ENCODE measurements at places on chromosomes 16 and 17. TPM values are rescaled to one million over a fixed set of nuclear protein-coding genes. Genes with fewer than 3 reads are reported as not detected.
A peak's percentile ranks its signal among the peaks of the same experiment; 100 is the strongest.

WFDC1 gene
- polyA plus RNA-seq, result 5.4 TPM

CLEC18B gene
- polyA plus RNA-seq, result 1.1 TPM

TLCD2 gene
- polyA plus RNA-seq, result 11.3 TPM

DNA sequence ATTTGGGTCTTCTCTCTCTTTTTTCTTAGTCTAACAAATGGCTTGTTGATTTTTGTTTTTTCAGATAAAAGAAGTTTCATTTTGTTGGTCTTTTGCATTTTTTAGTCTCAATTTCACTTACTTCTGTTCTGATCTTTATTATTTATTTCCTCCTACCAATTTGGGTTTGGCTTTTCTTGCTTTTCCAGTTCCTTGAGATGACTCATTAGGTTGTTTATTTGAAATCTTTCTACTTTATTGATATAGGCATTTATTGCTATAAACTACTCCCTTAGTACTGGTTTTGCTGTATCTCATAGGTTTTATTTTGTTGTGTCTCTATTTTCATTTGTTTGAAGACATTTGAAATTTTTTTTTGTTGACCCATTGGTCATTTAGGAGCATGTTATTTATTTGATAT, 152.2 kb upstream of the MPHOSPH6 start:
- DNase-seq, result no peak

- DNase-seq, result no peak
Measured at GRCh38 chr16:85888405-85889331, 10.3 kb upstream of the IRF8 start.

GRCh38 chr17:58112970-58113631, 29.9 kb downstream of the DYNLL2 start:
- DNase-seq, result peak; percentile 74

DNA sequence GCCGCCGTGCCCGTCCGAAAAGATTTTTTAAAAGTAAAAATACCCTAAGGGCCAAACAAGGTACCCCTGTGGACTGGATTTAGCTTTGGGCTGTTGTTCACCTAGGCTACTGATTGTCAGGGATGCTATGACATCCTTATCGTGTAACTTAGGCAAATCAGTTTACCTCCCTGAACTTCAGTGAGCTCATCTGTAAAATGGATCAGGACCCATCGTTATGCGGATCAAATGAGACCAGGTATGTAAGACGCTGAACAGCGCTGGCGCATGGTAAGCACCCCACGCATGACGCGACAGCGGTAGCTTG, 658 bp upstream of the ZNF771 start:
- no peak for DNase-seq

- no peak for DNase-seq
Measured at GRCh38 chr16:48622456-48623303, 12.7 kb upstream of the N4BP1 start.

DNA sequence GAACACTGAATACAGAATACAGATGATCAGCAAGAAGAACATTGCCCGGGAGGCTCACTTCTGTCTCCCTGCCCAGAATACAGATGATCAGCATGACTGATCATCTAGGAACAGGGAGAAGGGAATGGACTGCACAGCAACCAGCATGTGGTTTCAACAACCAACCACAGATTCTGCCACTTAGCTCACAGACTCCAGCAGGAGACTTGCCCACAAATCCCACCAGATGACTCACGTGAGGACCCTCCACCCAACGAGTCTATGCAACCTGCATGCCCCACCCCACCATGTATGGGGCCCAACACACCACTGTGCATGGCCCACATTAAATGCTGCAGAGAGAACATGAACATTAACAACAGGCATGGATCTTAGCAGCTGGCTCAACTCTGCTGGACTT, 36.1 kb upstream of the ALOX12 start:
- DNase-seq, result no peak

GRCh38 chr17:55774846-55775271, 24.0 kb downstream of the PCTP start:
- DNase-seq, result peak; percentile 21

DNA sequence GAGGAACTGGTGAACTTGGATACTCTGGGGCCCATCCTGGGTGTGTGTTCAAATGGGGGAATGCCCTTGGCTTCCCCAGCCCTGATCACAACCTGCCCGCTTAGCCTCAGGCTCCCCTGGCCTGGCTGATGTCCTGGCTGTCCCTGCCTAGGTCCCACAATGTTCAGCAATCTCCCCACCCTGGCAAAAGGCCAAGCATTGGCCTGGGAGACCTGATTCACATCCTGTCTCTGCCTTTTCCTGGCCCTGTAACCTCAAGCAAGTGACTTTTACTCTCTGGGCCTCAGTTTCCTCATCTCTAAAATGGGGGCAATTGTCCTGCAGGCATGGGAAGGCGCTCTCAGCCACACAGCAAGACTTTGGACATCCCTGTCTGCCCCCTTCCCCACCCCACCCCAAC, 14.4 kb downstream of the CPNE2 start:
- DNase-seq, result no peak

- no peak for DNase-seq
Measured at GRCh38 chr17:1183171-1183873, 3.5 kb upstream of the ABR start.

DNA sequence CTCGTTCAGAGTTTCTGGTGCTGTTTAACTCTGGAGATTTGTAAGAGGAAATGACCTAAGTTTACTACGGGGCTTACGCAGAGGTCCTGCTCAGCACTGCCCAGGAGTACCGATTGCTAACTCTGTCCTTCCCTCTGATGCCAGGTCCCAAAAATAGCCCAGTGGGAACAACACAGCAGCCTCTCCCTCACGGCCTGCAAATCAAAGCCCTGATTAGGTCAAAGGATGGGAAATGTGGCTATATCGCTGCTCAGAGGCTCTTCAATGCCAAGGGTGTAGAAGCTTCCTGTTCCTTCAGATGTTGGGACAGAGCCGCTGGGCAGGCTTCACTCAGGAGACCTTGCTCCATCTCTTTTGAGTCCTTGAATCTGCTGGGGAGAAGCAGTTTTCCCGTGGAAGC, 174.2 kb upstream of the KCNJ16 start:
- no peak for DNase-seq

DNA sequence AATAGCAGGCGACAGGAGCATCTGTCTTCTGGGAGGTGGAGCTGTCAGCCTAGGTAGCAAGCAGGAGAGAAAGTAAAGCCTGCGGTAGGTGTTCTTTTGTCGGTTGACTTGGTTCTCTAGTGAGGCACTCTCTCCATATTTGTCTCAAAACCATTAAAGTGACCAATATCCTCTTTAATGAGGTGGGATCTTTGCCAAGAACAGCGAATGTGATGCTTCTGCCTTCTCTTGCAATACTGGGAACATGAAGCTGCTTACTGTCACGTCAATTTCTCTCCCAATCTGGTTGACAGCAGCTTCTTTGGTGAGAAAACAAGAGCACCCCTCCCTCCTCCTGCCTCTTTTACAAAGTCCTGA, 176.7 kb downstream of the ABCC12 start:
- no peak for DNase-seq

DNA sequence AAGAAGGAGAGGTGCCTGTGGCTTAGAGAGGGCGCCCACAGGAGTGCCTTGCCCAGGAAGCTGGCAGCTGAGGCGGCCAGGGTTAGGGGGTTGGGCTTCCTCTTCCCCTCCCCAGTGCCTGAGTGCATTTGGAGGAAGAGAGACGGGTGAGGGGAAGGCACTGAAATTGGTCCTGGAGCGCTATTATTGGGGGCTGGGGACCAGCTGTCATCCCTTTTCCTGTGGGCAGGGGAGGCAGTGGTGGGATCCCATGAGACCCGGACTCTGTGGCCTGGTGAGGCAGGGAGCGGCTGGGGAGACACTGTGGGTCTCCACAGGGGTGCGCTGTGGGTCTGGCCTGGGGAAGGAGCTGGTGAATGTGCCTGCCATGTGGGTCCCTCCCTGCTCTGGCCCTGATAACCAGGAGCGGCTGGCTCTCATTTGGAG, 259.7 kb downstream of the SEC14L1 start:
- no peak for DNase-seq

- no peak for DNase-seq
Measured at GRCh38 chr17:36935671-36936454, 1.4 kb upstream of the LHX1 start.
